ACHN (cell line): ENCODE measurements at places on chromosomes 5 and 9.

DNA sequence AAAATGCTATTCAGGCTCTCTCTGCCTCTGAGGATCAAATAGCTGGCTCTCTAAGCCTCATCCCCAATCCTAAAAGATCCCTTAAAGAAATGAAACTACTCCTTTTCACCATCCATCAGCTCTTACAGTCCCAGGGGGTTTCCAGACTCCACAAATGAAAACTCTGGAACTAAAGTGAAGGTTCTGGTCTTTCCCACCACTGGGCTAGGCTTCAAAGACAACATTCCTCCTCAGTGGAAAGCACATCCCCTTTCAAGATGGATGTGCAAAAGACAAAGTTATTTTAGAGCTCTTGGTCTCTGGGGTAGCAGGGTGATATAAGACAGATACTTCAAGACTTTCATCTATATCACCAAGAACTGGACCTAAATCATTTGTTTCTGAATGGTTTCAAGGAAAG is 106.9 kb downstream of the DCP2 start:
- no peak for DNase-seq

- no peak for DNase-seq
Measured at GRCh38 chr9:124329206-124329792, 71.5 kb downstream of the NEK6 start.

- no peak for DNase-seq
Measured at GRCh38 chr5:95919658-95920057, 42.0 kb downstream of the ELL2 start.

DNA sequence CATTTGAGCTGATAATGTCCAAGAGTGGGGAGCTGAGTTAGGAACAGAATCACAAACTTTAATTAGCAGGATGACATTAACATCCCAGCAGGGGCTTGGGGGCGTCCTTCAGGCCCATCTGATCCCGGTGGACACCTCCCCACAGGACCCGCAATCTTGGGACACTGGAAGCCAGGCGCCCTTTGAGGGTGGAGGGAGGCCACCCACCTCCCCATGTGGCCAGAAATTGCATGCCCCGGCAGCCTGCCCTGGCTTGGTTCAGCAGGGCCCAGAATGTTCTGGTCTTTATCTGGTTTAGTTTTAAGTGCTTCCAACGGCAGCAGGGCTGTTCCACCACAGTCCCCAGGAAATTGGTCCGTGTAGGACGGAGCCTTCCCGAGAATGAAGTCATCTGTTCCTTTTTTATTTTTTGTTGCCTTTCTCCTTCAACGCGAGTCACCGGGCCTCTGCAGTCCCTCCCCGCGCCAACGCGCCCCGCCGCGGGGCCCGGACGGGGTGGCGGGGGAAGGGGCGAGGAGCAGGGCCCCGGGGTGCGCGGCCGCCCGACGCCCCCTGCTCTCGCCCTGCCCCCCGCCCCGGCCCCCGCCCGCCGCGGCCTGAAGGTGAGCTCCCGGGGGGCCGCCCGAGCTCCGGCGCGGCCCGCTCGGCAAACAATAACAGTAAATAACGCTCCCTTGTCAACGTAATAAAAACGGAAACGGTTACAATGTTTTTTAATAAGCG is 207.9 kb downstream of the C9orf50 start:
- peak; percentile 60 for DNase-seq

GRCh38 chr5:79237740-79238560 is 2.0 kb downstream of the JMY start:
- DNase-seq = no peak

DNA sequence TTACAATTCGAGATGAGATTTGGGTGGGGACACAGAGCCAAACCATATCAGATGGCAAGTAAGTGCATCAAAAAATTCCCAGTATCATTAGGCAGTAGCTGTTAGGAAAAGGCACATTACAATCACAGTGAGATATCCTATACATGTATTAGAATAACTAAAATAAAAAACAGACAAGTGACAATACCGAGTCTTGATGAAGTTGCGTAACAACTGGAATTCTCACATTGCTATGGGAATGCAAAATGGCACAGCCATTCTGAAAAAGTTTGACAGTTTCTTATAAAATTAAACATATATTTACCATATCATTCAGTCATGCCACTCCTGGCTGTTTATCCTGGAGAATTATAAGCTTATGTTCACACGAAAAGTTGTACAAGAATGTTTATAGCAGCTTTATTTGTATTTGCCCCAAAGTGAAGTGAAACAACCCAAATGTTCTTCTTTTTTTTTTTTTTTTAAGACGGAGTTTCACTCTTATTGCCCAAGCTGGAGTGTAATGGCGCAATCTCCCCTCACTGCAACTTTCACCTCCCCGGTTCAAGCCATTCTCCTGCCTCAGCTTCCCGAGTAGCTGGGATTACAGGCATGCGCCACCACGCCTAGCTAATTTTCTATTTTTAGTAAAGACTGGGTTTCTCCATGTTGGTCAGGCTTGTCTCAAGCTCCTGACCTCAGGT is 93.1 kb upstream of the TLE1 start:
- no peak for DNase-seq

DNA sequence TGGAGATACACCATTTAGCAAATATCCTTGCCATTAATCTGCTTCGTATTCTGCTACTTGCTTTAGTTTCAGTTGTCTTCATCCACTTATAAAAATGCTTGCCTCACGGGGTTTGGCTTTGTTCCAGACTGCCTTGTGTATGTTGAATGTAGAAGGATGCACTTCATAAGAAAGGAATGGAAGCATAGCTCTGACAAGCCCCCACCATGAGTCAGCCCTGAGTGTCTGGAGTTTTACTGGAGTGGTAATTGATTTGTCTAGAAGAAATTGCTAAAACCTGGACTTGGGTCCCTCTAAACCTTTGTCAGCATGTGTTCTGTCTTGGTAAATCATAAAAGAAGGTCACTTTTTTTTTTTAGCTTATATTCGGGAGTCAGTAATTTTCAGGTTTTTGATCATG is 4.6 kb downstream of the TEX48 start:
- peak; percentile 95 for DNase-seq

DNA sequence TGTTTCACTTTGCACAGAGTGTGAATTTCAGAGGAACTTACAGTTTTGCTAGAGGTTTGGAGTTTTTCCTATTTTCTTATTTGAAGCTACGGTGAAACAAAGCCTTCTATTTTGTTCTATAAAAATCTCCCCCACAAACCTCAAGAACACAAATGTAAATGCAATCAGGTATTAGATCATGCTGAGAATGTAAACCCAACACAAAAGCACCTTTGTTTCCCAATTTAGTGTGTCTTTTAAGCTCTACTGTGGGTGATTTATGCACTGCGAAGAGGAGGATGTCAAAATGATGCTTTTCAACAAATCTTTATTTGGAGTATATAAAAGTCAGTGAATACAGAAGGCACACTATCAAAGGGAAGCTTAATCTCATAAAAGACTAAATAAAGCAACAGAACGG is 4.3 kb upstream of the DRD1 start:
- DNase-seq = no peak

- DNase-seq = no peak
Measured at GRCh38 chr5:142674531-142675469, 11.1 kb downstream of the FGF1 start.

- no peak for DNase-seq
Measured at GRCh38 chr5:157196045-157196444, 15.4 kb downstream of the ITK start.

DNA sequence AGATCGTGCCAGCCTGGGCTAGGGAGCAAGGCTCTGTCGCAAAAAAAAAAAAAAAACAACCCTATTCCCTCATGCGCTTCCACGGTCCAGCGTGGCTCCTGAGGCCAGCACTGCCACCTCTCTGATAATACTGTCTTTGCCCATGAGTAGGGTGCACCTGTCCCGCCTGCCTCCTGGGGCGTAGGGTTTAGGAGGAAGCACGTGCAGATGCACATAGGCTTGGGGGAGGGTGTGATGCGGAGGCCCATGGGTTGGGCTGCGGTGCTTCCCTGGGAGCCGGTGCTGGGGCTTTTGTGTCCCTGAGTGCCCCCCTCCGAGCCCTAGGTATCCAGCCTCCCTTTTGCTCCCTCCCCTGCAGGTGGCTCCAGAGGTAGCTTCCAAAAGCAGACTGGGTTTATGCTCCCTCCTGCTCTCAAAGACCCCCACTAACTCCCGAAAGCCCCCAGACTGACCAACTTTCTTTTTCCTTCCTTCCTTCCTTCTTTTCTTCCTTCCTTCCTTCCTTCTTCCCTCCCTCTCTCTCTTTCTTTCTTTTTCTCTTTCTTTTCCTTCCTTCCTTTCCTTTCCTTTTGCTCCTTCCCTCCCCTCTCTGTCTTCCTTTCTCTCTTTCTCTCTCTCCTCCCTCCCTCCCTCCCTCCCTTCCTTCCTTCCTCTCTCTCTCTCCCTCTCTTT is 12.8 kb downstream of the FGFR4 start:
- no peak for DNase-seq

- no peak for DNase-seq
Measured at GRCh38 chr9:117511852-117512481, 97.1 kb upstream of the ASTN2 start.

DNA sequence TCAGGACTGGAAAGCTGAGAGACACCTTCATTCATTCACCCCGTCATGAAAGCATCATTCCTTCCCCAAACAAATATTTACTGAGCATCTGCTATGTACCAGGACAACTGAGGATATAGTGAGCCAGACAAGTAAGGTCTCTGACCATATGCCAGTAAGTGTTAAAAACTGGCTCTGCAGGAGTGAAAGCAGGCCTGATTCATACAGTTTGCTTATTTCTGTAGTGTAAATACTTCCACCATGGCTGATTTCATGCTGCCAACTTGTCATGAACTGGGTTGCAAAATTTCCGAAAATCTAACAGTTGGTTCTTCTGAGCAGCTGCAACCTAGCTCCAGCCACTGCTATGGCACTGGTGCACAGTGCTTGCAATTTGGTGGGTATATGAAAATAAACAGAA is 68.1 kb downstream of the YIPF5 start:
- DNase-seq = no peak

DNA sequence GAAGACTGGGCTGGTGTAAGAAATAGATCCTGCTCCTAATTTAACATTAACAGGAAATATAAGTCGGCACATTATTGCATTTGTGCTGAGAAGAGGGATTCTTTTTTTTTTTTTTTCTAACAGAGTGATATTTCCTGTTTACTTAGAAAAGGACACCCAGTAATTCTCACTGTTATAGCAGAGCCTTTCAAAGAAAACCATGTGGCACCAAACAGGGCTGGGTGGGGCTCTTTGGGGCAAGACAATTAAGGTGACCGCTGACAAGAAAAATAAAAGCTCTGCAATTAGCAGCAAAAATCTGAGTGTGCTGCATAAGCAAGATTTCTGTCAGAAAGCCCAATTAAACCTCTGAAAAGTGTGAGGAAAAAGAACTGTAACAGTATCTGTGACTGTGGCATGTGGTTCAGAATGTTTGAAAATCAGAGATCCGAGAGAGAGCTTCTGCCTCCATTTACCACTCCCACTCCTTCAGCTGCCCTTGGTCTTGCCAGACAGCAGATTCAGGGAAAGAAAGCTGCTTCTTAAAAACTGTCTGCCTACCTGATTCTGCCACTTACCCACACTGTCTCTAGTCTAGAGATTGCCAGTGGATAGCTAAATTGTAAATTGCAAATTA is 77.1 kb upstream of the IQGAP2 start:
- no peak for DNase-seq

- DNase-seq = no peak
Measured at GRCh38 chr9:34688329-34689115, 2.6 kb downstream of the CCL19 start.

- DNase-seq = no peak
Measured at GRCh38 chr5:123549256-123549904, 37.4 kb downstream of the CSNK1G3 start.

- no peak for DNase-seq
Measured at GRCh38 chr9:117151716-117152115, 263.1 kb downstream of the ASTN2 start.

DNA sequence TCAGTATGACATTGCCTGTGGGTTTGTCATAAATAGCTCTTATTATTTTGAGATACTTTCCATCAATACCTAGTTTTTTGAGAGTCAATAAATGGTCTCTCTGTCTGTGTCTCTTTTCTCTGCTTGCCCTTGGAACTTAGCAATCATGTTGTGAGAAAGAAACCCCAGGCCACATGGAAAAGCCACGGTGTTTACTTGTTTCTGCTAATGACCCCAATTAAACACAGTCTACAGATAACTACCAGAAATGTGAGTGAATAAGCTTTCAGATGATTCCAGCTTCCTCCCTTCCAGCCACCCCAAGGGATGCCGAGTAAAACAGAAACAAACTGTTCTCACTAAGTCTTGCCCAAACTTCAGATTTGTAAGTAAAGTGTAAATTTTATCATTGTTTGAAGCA is 584.9 kb downstream of the MAT2B start:
- no peak for DNase-seq

GRCh38 chr5:10351199-10351905 is 2.1 kb upstream of the MARCHF6 start:
- DNase-seq = no peak

DNA sequence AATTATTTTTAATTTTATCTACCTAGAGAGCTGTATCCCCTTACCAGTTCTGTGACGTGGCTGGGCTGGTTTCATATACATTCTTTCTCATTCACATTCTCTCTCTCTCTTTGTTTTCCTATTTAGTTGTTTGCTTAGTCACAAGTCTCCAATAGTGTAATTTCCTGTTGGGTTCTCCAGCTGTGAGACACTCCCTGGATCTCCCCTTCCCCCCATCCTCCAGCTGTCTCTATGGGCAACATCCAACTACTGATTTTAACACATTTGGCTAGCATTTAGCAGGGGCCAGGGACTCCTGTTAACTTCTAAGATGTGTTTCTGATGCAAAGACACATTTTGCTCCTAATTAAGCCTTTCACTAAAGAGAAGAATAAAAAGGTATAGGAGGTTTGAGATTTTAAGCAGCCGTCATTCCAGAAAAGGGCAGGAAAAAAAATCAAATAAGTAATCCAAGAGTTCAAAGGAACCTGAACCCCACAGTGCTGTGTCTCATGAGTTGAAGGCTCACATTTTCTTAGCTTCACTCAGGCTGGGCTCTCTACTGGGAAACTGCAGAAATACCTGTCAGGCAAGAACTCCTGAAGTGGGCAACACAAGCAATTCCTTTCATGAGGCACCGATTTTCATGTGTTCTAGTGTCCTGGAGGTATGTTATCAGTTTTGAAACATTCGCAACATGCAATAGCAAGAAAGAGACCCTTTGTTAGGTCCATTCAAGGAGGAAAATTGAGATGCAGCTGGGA is 198.7 kb upstream of the C9orf72 start:
- no peak for DNase-seq

DNA sequence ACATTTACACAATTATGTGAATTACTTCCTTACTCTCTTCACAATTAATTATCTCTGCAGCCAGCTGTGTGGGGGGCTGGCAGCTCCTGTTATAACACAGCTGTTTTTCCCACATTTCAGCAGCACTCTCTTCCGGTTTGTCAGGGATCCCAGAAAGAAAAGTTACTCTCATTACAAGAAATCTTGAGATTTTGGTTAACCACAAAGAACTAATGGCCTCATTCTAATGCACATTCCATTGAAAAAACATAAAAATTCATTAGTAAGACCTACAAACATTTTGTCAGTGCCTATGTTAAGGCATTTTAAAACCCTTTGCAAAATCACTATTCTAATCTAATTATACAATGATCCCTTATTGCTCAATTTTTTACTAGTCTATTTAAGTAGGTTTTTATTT is 64.1 kb downstream of the PDE4D start:
- no peak for DNase-seq

GRCh38 chr9:114643001-114643400 is 14.6 kb downstream of the TEX53 start:
- DNase-seq = no peak

- no peak for DNase-seq
Measured at GRCh38 chr5:159781626-159782157, 134.6 kb upstream of the ADRA1B start.

GRCh38 chr5:82466986-82467561 is 188.9 kb upstream of the RPS23 start:
- DNase-seq = no peak

GRCh38 chr5:52134013-52134650 is 653.6 kb upstream of the ITGA1 start:
- no peak for DNase-seq
